ENCODE measurements at places on chromosomes 11 and 22.

DNA sequence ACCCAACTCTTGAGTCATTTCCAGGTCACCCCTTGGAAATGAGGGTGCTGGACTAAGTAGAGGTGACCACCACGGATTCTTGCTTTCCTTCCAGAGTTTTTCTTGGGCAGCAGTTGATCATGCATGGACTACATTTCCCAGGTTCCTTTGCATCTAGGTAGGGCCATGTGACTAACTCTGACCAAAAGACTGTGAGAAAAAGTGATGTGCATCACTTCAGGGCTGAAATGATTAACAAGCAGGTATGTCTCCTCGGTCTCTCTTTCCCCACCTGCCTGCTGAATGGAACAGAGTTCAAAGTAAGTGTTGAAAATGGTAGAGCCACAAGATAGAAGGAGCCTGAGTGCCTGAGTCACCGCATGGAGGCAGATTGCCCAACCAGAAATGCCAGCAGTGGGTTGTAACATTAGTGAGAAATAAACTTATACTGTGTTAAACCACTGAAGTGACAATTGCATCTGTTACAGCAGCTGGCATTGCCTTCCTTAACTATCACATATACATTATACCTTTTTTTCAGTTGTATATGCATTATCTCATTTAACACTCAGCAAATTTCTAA, 113.5 kb downstream of the MN1 start:
- DNase-seq = no peak

- no peak for DNase-seq
Measured at GRCh38 chr11:74138021-74138420, 32.8 kb downstream of the C2CD3 start.

DNA sequence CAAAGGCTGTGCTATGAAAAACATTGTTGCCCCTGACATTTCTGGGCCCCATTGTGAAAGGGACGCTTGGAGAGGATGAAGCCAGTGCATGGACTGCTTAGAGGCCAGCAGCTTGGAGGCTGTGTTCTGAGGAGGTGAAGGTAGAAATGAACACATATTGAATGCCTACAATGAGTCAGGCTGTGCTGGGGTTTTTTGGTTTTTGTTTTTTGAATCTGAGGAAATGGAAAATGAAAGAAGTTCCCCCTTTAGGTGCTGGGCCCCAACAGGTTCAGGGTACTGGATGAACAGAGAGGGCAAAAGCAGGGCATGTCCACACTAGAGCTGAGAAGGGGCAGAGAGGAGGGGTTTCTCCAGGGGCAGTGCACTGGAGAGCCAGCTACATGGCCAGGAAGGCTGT, 166.1 kb upstream of the API5 start:
- DNase-seq = no peak

- DNase-seq = no peak
Measured at GRCh38 chr11:80826808-80827207, 1386.0 kb upstream of the TENM4 start.

GRCh38 chr11:32116668-32117067, 25.8 kb downstream of the RCN1 start:
- DNase-seq = no peak

DNA sequence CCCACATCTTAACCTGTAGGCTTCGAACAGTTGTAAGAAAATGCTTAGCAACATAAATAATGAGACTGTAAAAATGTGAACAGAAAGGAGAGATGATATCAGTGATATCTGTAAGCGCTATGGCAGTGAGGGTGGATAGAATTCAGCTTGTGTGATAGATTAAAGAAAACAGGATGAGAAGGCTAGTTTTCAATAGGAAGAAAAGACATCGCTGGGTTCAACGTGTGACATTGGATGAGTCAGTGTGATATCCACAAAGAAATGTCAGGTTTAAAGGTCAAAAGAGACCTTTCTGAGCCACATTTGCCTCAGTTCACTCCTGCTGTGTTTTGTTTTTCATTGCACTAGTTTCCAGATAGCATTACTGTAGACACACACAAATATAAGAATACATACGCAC, 13.7 kb upstream of the RFPL3 start:
- DNase-seq = no peak

DNA sequence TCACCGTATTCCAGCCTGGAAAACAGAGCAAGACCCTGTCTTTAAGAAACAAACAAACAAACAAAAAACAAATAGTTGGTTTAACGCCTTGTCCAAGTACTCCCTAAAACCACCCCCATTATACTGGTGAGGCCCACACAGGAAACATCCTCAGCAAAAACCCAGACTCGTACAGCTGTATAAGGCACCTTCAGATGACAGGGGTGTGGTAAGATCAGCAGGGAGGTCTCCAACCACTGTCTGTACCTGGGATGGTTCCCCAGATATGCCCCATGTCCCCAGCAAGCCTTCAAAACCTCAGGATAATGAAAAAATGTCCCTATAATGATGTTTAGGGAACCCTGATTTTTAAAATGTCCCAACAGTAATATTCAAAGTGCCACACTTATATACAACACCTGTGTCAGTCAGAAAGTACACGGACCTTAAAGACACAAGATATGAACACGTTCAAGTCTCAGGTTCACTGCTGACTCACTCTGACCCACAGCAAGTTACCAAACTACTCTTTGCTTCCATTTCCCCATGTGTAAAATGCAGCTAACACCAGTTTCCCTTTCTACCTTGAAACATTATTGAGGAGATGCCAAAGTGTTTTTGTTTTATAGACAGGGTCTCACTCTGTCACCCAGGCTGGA, 9.3 kb downstream of the SF3A1 start:
- no peak for DNase-seq

- no peak for DNase-seq
Measured at GRCh38 chr11:76978239-76978638, 56.0 kb upstream of the B3GNT6 start.

- no peak for DNase-seq
Measured at GRCh38 chr22:31757265-31757664, 3.4 kb downstream of the DEPDC5 start.

DNA sequence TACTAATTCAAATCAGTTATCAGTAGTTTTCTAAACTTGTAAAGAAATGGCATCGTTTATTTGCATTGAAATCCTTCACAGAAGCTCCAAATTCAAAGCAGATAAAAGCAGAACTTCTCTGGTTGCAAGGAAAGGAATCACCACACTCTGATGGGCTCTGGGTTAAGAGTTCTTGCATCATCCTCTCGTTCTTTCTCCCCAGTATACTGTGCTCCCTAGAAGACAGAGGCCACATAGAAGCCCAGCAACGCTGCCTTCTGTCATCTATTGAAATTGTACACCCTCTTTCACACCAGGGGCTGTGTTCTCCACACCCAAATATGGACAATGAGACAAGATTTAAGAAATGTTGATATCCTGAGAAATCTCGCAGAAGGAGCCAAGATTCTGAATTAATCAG, 29.3 kb downstream of the FAT3 start:
- DNase-seq = no peak

Data from NCI-H187 (cell line).